ENCODE measurements at places on chromosomes 13 and 19. TPM values are rescaled to one million over a fixed set of nuclear protein-coding genes. Genes with fewer than 3 reads are reported as not detected.

Gene GRIN3B
- not detected for total RNA-seq

Gene ZNF529
- 8.5 TPM for total RNA-seq

Gene NDUFA13
- 181 TPM for total RNA-seq

Gene KIR3DL2
- not detected for total RNA-seq

Gene DNAAF3
- total RNA-seq, result 0.75 TPM

Gene ZNF136
- total RNA-seq, result 7.0 TPM

Gene ZNF132
- total RNA-seq, result 9.2 TPM

Gene F2RL3
- 0.22 TPM for total RNA-seq

Gene CYP4F3
- not detected for total RNA-seq

Gene IGSF23
- total RNA-seq, result not detected

Gene FFAR2
- total RNA-seq, result not detected

Gene HSD17B14
- 6.0 TPM for total RNA-seq

Gene ZNF296
- total RNA-seq, result 0.22 TPM

Gene LILRB1
- not detected for total RNA-seq

Gene ZMYM2
- 43.4 TPM for total RNA-seq

Gene MEGF8
- 36.0 TPM for total RNA-seq

Gene KANK3
- 0.33 TPM for total RNA-seq

Gene RFPL4A
- total RNA-seq, result not detected

Gene KIR2DL4
- not detected for total RNA-seq

Gene TNFSF13B
- 5.5 TPM for total RNA-seq

Gene SPACA4
- not detected for total RNA-seq

Data from uterine smooth muscle cell (primary cell).